ENCODE measurements at places on chromosomes 1 and 21.
A peak's percentile ranks its signal among the peaks of the same experiment; 100 is the strongest.

DNA sequence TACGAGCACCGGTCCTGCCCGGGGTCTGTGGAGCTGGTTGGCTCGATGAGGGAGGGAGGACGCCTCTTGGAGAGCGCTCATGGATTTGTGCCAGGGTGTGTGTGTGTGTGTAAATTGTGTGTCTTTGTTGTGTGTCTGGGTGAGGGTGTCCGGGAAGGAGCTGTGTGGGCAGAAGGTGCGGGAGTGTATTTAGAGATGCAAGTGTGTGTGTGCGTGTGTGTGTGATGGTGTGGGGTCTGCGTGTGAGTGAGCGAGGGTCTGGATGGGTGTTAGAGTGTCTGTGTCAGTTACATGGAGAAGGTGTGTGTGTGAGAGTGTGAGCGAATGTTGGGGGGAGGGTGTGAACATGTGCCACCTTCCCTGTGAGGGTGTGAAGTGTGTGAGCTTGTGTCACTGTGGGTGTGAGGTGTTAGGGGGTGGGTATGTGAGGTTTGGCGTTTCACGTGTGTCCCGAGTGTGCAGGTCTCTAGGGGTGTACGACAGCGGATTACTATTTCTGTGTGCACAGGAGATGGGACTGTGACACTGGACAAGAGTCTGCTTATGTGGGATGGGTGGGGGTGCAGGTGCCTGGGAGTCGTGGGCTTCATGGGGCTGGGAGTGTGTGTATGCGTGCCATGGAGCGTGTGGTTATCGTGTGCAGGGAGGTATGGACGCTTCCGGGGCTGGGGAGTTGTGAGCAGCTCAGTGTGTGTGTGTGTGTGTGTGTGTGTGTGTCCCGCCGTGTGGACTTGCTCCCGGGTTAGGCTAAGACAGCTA, 880 bp downstream of the IGSF21 start:
- no peak for DNase-seq

DNA sequence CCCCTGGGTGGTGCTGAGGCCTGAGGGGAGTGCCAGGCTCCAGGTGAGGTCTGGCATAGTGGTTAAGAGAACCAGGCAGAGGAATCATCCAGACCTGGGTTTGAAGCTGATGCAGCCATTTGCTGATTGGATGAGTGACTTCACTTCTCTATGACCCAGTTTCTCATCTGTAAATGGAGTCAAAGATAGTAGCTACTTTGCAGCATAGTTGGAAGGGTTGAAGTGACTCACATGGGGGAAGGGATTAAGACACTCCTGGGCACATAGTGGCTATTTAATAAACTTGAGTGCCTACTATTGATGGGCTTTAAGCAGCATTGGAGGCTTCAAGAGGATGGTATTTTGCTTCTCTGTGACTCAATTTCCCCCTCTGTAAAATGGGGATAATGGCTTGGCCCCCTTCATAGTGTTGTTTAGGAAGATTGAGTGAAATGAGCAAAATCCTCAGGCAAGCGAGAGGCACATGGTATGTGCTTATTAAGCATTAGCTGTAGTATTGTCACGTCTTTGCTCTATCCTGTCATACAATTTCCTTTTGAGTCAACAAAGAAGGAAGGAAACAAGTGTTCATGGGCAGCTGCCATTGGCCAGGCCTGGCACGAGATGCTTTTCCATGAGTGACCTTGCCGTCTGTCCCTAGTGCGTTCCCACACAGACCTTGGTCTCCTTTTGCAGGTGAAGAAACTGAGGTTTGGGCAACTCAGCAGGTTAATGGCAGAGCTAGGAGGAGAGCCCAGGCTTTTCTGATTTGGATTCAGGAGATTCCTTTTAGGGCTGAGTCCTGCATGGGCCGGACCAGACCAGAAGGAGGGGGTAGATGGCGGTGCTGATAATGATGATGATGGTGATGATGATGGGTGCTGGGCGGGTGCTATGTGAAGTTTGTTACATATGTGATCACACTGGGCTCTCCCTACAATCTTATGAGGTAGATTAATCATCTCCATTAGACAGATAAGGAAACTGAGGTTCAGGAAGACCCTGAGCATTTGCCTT, 131.1 kb upstream of the WNT4 start:
- DNase-seq = no peak

DNA sequence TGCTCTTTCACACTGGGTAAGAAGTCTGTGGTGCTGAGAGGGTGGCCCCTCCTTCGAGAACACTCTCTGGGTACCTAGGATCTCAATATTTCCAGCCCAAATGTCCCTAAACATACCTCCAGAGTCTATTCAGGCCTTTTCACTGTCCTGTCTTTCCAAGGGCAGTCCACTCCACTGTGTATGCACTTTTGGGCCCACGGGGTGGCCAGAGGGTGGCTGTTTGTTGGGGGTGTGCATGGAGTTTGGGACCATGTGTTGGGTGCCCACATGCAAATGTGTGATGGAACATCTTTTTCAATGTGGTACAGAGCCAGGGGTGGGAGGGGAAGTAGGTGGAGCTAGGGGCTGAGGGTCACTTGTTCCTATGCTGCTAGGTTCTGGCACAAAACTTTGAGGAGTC, 87.5 kb downstream of the FAM78B start:
- no peak for DNase-seq

DNA sequence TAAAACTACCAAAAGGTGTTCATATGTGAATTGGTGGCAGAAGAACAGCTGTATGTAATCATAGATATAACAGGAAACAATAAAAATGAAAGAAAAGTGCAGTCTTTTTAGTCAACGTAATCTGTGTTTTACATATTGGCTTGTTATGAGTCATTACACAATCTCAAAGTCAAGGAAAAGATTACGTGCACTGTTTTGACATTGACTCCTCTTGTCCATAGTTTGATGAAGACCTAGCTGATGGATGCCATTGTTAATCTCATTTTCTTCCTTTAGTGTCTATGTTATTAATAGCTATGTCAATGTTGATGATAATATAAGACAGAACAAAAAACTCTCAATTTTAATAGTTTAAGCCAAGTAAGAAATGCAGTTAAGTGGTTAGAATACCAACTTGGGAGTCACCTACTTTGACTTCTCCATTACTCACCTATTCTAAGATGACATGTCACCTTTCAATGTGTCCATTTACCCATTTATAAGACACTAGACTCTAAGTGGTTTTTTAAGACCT, 84.5 kb upstream of the SAMSN1 start:
- no peak for DNase-seq

DNA sequence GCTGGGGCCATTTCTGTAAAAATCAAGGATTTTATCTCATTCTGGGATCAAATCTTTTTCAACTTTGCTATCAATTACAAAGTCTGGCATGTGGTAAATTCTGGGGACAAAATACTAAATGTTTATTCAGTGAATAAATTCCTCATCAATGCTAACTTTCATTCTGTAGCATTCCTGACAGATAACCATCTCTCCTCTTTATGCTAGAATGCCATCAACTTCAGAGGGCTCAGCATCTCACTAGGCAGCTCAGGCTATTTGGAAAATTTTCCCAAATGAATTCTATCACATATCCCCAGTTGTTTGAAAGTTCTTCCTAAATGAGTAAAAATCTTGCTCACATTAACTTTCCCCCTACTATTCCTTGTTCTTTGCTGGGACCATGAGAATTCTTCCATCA, 163.0 kb upstream of the DAB1 start:
- no peak for DNase-seq

DNA sequence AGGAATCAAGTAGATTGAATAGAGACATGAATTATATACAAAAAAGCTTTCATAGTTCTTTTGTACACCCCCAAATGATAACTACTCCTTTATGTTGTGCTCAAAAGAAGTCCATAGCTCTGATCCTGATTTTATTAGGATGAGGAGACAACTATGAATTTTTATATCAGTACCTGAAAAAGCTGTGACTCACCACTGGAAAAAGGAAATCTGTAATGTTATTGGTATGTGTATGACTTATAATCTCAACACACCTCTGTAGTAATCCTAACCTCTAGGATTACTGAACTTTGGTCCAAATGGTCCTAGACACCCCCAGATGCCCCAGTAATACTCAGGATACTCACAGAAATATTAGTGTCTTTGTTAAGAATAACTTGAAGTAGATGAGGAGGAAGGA, 10.2 kb downstream of the PRKAB2 start:
- no peak for DNase-seq

- DNase-seq = no peak
These were observed 6.7 kb downstream of the RPL5 start for GRCh38 chr1:92838519-92838918.

GRCh38 chr1:85463731-85464496, 1.0 kb downstream of the DDAH1 start:
- DNase-seq = peak; percentile 43

DNA sequence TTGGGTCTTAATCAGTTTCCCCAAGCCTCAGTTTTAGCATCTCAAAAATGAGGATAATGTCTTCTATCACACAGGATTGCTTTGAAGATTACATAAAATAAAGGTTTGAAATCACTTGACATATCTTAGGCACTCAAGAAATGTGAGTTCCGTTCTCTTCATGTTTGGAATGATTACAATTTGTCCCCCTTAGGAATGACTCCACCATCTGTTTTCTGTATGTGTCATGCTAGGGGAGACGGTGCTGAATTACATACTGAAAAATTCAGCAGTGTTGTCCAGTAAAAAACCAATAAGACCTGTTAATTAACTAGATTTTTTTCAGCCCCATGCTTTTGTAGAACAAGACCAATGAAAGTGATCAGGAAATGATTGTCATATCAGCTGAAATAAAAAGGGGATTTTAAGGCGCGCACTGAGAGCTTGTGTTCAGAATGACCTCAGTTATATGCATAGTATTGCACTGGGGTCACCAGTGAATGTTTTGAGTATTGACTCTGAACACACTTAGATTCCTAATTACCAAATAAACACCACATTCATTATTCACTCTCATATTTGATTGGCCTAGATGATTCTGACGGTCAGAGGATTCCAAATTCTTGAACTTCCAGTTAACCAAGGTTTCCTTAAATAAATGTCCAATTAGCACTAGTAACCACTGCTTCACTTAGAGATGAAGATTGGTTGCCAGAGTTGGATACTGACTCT, 114.5 kb upstream of the KCNK2 start:
- DNase-seq = no peak

- no peak for DNase-seq
These were observed 70.4 kb upstream of the TIAM1 start for GRCh38 chr21:31414263-31415000.

DNA sequence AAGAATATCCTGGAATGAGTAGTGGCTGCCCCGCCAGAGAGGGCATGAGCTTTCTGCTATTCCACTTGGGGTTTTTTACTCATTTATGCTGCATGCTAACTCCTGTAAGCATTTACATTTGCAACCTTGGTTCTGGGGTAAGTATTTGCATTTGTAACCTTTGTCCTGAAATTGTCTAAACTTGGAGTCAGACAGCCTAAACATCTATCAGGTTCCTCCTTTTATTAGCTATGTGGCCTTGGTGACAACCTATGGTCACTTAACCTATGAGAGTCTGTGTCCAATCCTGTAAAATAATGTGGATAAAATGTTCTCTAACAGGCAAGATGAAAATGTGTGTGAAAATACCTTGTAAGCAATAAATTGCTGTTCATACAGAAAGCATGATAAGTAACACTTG, 8.9 kb upstream of the ZMYM4 start:
- DNase-seq = no peak

DNA sequence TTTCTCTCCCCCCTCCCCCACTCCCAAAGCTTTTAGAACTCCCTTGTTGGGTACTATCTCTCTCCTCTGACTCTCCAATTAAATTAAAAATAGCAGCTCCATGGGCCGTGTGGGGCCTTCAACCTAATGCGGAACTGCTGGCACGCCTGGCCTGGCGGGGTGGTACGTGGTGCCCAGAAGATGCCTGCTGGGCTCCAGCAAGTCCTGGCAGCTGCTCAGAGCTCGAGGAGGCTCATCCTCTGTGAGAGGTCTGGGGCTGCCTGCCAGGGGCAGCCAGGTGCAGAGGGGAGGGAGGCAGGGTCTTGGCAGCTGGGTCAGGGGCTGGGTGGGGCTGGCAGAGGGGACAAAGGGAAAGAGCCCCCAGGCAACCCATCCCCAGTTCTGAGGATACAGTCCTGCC, 74.4 kb downstream of the ACTL8 start:
- no peak for DNase-seq

DNA sequence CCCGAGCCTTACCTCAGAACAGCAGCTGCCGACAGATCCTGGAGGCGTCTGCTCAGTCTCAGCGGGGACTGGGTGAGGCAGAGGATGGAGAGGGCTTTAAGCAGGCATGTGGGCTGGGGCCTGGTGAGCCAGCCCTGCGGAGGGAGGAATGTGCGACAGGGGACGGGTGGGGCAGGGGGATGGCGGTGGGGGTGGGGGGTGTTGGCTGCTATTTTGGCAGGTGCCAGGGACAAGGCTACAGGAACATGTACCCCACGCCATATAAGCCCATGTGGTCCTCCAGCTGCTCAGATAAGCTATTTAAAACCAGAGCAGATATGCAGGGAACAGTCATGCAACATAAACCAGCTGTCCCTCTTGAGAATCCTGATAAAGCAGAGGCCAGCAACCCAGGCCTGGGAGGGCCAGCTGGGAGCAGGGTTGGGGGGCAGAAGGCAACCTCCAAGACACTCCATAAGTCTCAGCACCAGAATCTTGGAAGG, at the start of gene TNNT2:
Gene TNNT2, minus strand, starts transcription at position 70 of the 482 bp plus-strand sequence. CDS start 4,426 bp downstream, outside the sequence.
- DNase-seq = no peak

DNA sequence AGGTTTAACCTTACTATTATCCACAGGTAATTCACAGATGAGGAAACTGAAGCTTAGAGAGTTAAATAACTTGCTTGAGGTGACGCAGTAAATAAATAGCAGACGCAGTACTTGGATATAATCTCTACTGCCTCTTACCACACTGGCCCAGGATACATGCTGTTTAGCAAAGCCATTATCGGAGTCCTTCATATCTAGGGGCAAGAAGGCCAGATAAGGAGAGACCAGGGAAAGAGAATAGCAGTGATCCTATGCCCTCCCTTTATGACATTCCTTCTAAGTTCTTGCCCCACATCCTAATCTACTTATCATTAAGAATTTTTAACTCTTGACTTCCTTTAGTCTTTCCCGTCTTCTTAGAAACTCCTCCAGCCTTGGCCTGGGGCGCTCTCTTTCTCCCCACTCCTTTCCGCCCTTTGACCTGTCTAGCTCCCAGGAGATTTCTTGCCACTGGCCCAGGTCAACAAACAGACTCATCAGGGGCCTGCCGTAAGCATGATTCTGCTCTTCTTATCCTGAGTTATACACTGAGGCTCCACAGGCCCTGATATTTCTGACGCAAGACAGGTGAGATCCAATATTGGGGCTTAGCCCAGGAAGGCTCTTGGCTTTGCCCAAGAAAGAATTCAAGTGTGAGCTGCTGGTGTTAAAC, 11.4 kb upstream of the SLAMF1 start:
- no peak for DNase-seq

Data from Daoy (cell line).